NCI-H2171 (cell line): ENCODE measurements at places on chromosomes 1 and 21.

DNA sequence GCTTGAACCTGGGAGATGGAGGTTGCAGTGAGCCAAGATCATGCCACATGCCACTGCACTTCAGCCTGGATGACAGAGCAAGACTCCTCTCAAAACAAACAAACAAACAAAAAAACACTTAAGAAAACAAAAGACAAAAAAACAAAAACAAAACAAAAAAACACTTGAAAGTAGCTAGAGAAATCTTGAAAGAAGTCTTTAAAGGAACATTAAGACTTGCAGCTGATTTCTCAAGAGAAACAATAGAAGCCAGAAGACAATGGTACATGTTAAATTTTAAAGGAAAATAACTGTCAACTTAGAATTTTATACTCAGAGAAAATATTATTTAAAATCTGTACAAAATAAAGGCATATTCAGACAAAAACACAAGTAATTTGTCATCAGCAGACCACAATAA lies 71.3 kb downstream of the HLX start:
- DNase-seq = no peak

DNA sequence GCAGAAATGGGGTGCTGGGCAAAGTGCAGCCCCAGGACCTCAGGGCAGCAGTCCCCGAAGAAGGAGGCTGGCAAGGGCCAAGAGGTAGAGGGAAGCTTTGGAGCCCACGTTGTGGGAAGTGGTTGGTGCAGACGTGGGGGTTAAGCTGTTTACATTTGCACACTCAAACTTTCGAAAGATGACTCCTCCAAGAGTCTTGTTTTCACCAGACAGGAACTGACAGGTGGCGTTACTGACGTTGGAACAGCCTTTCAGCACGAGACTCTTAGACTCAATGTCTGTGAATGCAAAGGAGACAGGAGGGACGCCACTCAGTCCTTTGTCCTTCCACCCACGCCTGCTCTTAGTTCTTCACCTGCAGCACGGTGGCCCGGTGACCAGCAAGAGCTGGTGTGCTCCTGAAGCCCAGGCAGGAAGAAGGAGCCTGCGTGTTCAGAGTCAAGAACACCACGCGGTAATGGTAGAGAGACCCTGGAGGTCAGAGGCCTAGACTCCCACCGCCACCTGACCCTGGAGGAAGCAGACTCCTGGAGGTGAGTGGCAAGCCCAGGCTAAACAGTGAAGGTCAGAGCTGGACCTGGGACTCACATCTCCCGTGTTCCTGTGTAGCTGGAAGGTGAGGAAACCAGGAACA lies 15.9 kb downstream of the LYPD8 start:
- DNase-seq = no peak

DNA sequence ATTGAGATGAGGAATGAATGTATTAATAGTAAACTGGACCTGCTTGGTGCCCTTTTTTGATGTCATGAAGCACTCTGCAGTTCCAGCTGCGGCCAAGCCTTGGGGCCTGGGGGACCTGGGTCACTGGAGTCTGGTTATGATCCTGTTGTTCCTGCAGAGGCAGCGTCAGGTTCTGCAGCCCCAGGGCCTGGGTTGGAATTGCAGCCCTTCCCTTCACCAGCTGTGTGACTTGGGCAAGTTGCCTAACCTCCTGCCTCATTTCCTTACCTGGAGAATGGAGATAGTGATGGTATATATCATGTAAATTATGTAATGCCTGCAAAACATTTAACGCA lies 9.1 kb upstream of the ATP5PO start:
- DNase-seq = no peak

DNA sequence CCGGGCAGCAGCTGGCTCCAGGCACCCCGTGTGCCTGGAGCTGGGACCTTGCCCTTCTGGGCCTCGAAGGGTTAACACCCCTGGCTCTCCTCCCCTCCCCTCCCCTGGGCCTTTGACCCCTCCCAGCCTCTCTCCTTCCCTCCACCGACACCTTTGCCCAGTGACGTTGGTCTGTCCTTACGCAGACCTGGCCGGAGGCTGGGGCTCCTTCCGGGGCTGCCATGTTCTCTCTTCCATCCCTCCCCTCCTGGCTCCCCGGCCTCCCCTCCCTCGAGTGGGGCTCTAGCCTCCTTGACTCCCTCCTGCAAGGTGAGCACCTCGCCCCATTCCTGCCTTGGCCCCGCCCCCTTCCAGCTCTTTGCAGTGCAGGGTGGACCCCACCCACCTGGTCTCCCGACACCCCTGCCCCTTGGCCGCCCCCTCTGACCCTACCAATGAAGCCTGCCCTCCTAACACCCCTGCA lies at the start of gene TMEM82:
TSS of gene TMEM82 (plus strand) at position 161 of the 463 bp plus-strand sequence. CDS start at position 222, 61 bp downstream.
- no peak for DNase-seq

- no peak for DNase-seq
These were observed 90.1 kb downstream of the TMEM53 start for GRCh38 chr1:44584167-44584566.

DNA sequence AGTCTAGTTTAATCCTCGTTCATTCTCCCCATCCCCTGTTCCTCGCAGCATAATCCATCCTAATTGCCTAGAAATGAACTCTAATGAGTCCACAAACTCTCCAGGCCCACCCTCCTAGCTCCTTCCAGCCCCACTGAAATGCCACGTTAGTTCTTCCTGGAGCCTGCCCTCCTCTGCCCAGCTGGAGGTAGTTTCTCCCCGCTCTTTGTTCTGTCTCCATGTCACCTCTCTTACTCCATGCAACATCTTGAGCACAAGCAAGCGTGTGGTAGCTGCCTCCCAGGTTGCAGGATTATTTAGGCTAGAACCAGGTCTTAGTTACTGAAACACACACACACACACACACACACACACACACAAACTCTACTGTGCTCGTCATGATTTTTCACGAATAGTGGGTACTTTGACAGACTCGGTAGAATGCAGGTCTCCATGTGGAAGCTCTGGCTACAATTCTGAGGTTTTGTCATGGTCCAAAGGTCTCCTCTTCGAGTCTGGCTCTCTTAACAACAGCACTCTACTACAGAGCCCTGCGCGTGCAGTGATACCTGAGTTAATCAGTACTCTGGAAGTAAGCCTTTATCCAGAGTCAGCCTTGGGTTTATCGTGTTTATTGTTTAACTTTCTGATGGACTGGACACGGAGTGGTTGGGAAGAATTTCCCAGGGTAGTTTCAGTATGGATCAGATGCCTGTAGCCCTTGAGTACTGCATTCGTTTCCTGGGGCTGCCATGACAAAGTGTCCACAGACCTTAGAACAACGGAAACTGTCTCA lies 27.5 kb downstream of the HUNK start:
- no peak for DNase-seq

DNA sequence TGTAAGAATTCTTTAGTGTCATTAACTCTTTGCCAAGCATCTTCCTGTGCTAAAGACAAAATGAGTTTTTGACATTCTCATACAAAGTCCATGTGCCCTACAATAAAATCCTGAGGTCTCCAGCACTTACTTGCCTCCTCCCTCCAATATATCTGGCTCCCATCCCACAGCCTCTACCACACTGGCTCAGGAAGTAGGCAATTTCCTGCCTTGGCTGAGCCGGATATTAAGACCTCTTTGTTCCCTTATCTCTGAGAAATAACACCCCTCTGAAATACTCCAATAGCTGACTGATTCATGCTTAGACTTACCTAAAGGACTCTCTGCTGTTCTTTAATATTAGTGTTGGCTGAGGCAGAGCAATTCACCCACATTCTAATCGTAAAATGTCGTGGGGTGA lies 37.6 kb upstream of the GORAB start:
- no peak for DNase-seq

DNA sequence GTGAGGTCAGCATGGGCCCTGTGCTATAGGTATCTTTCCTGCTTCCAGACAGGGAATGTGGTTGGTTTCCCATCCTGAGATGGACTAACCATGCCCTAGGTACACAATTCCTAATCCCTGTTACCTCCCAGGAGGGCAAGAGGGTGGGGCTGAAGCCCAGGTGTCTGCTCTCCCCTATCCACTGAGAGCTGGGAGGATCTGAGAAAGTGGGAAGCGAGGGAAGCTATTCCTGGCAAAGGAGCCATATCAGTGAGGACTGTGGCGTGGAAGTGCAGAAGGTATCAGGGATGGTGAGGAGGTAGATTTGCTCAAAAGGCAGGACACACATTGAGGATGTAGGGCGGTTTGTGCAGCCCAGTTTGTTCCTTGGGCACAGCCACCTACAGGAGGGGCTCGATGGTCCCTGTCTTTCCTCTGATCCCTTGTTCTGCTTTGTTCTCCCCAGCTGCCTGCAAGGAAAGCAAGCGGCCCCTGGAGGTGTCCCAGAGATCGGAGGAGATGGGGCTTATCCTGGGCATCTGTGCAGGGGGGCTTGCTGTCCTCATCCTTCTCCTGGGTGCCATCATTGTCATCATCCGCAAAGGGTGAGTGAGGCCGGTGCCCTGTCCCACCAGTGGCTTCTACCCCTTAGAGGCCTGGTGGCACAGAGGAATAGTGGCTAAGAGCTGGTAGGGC lies 48.1 kb downstream of the PTPRU start:
- DNase-seq = no peak

DNA sequence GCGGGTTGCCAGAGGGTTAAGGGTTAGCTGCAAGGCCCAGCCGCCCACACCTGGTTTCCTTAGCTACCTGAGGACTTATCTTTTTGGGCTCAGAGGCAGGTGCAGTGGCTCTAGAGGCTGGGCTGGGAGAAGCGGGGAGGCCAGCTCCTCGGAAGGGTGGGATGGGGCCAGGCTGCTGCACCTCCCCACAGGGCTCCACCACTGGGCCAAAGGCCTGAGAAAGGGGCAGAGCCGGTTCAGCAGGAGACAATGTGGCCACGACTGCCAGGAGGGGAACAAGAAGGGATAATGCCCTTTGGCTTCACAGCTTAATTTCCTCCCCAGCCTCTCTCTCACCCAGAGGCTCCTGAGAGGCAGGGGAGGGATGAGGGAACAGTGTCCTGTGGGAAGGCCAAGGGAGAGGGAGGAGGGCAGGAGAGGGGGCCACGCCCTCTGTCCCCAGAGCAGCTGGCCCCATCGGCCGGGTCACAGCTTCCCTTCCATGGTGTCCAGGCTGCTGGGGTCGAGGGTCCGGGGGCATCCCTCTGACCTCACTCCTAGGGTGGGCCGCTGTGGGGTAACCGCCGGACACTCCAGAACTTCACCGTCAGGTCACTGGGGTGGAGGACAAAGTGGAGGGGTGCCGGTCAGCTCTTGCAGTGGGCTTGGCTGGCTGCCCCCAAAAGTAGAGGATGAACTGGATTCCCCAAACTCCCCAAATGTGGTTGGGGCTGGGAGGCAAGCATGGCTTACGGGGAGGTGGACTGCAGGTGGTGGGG lies 50.4 kb downstream of the KIF21B start:
- DNase-seq = no peak

DNA sequence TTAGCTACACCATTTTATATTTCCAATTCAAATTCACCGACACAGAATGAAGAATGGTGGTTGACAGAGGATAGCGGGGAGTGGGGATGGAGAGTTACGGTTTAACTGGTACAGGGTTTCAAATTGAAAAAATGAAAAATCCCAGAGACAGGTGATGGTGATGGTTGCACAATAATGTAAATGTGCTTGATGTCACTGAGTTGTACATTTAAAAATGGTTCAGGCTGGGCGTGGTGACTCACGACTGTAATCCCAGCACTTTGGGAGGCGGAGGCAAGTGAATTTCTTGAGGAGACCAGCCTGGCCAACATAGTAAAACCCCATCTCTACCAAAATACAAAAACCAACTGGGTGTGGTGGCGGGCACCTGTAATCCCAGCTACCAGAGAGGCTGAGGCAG lies 31.2 kb upstream of the SHCBP1L start:
- no peak for DNase-seq

DNA sequence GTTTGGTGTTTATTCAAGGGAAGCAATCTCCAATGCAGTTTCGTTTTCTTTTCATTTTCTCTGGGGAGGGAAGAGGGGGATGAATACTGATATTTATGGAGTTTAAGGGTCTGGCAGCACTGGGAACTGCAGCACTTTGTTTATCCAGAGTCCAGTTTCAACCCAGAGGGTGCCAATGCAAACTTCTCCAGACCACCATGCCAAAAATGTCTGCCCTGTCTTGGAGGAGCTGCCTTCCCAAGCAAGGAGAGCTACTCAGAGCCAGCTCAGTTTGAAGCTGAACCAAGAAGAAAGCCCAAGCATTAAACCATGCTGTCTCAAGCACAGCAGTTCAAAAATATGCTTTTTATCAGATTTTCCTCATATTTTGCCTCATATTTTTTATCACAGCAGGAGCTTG lies 589.7 kb downstream of the LMO4 start:
- DNase-seq = no peak

- DNase-seq = no peak
These were observed 111.0 kb downstream of the GABPA start for GRCh38 chr21:25845729-25846256.
